Hematopoietic multipotent progenitor cell treated with erythropoietin and hydrocortisone succinate and interleukin-3 and kit ligand, for 4 days (in vitro differentiated cells): ENCODE measurements at places on chromosomes 5 and 9.
A peak's percentile ranks its signal among the peaks of the same experiment; 100 is the strongest.

- no peak for DNase-seq
These were observed 2.9 kb upstream of the CAVIN4 start for GRCh38 chr9:100575006-100575405.

DNA sequence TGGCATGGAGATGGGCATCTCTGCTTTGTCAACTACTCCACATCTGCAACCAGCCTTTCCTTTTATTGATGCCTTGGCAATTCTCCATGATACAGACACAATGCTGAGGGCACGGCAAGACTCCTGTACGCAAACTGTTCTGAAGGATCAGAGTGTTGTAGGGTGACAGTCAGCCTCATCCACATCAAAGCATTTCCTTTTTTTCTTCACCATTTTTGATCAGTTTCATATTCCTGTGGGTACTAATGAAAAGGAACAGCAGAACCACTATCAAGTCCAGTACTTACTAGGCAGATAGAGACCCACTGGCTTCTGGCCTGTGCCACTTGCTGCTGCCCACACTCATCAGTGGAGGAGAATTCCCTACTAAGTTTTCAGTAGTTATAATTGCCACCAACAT, 181.6 kb downstream of the PALM2AKAP2 start:
- DNase-seq, result no peak

DNA sequence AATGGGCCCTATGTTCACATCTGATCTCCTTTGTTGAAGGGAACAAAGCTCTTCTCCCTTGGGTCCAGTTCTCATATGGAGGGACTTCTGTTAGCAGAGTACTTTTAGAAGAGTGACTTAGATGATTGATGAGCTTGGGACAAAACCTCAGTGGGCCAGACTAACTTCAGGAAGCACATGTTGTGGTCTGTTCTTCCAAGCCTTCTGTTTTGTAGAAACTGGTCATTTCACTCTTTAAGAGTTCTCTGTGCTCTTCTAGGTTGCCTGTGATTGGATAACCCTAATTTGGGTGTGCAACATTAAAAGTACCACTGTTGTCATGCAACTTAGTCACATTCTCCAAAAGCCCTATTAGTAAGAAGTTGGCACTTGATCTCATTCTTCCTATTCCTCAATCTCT, 183.5 kb upstream of the ACO1 start:
- DNase-seq, result peak; percentile 78

DNA sequence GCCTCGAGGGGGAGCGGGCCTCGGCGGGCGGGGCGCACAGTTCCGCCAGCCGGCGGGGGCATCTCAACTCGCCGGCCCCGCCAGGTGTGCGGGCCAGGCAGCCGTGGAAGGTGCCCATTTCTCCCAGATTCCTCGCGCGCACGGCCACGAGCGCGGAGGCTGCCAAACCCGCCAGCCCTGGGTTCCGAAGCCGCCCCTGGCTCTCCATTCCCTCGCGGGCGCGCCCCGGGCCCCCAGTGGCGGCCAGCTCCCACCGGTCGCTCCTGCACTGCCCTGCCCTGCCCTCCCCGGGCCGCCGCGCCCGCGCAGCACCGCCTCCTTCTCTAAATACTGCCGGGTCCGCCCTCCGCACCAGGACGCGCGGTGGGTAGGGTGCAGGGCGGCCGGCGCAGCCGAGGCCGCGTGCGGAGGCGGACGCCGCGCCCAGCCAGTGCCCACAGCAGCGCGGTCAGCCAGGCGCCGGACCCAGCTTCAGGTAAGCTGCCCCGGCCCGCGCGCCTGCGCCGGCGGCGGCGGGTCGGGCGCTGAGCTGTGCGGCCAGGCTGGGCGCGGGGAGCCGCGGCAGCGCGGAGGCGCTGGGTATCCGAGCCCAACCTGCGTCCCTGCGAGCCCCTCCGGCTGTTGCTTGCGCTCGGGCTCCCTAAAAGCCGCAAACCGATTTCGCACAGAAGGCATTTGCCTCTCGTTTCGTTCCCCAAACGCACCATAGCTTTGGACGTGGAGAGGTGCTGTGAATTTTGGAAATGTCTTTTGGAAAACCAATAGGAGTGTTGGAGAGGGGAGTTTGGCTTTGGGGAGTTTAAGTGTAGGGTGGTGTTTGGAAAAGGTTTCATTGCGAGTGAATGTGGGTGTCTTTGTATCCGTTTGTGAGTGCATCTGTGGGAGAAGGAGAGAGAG, at the start of gene TMEM171:
TSS of gene TMEM171 (plus strand) at position 354 of the 897 bp plus-strand sequence. CDS start 2,799 bp downstream, outside the sequence.
- DNase-seq, result peak; percentile 33

GRCh38 chr9:112076814-112077213, 98.3 kb downstream of the SUSD1 start:
- no peak for DNase-seq

- no peak for DNase-seq
These were observed 1521.6 kb downstream of the MAT2B start for GRCh38 chr5:165026971-165027370.

GRCh38 chr9:129482521-129483414, 138.1 kb downstream of the C9orf50 start:
- DNase-seq, result peak; percentile 41

GRCh38 chr9:93865716-93866115, 89.4 kb downstream of the BARX1 start:
- DNase-seq, result no peak

GRCh38 chr9:9799287-9799686, 813.5 kb downstream of the PTPRD start:
- DNase-seq, result no peak

GRCh38 chr5:8870959-8871355, 674.9 kb downstream of the SEMA5A start:
- DNase-seq, result no peak

DNA sequence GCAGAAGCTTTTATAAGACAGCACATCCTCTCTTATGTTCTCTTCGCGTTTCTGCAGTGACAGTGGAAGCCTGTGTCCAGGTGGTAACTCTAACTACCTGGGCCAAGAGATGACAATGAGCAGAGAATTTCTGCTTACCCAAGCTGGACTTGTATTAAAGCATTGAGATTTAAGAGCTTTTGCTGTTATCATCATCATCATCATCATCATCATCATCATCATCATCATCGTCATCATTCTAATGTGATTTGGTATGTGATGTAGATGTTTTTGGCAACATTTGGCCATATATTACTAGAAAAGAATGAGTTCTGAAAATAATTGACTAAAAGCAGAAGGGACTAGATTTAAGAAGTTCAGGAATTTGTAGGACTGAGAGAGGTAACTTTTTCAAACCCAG, 401.3 kb downstream of the BRINP1 start:
- no peak for DNase-seq

GRCh38 chr9:37141015-37141414, 20.6 kb downstream of the ZCCHC7 start:
- no peak for DNase-seq

GRCh38 chr9:12958708-12959107, 183.9 kb downstream of the LURAP1L start:
- DNase-seq, result no peak

GRCh38 chr5:110590187-110590586, 136.3 kb downstream of the TMEM232 start:
- DNase-seq, result peak; percentile 34

DNA sequence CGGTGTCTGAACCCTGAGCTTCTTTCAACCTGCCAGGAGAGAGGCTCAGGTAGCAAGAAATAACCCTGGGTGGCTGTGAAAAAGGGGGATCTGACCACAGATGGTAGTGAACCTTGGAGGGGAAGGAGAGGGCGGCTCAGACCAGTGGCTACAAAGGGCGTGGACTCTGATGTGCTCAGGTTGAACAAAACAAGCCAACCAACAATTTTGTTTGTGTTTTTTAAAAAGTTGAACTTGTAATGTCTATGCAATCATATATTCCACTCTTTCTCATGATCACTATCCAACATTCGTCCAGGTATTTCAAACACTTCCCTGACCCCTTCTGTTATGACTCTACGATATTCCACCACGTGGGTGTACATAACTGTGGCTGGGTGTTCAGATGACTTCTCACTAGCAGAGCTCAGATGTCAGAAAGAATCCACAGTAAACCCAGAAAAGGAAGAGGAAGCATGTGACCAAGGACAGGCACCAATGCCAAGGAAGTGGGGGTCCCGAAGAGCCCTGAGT, 20.0 kb downstream of the PTPN3 start:
- DNase-seq, result no peak

GRCh38 chr9:133221177-133221809, 12.2 kb upstream of the OBP2B start:
- no peak for DNase-seq

- DNase-seq, result no peak
These were observed 36.3 kb upstream of the GFPT2 start for GRCh38 chr5:180389252-180390101.

DNA sequence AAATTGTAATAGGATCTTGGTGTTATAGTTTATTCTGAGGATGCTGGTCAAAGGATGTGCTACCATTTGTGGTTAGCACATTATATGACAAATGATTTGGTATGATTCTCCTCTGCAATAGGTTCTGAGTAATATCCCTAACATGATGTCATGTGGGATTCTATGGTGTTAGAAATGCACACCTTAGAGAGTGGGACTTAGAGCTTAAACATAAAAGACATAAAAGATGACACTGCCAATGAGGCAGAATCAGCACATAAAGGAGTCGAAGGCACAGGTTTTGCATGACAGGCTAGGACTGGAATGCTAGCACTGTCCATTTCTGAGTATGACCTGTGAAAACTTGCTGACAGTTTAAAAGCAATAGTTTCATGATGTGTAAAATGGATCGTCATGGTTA, 100.4 kb downstream of the OSTF1 start:
- no peak for DNase-seq

DNA sequence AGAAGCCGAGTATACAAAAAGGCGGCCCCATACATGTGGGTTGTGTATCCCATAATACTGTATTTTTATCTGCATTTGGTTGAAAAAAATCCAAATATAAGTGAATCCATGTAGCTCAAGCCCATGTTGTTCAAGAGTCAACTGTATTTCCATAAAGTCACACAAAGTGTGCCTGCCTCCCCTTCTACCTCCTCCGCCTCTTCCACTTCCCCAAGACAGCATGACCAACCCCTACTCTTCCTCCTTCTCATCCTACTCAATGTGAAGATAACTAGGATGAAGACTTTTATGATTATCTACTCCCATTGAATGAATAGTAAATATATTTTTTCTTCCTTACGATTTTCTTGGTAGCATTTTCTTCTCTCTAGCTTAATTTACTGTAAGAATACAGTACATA, 92.7 kb downstream of the RFX3 start:
- DNase-seq, result no peak

DNA sequence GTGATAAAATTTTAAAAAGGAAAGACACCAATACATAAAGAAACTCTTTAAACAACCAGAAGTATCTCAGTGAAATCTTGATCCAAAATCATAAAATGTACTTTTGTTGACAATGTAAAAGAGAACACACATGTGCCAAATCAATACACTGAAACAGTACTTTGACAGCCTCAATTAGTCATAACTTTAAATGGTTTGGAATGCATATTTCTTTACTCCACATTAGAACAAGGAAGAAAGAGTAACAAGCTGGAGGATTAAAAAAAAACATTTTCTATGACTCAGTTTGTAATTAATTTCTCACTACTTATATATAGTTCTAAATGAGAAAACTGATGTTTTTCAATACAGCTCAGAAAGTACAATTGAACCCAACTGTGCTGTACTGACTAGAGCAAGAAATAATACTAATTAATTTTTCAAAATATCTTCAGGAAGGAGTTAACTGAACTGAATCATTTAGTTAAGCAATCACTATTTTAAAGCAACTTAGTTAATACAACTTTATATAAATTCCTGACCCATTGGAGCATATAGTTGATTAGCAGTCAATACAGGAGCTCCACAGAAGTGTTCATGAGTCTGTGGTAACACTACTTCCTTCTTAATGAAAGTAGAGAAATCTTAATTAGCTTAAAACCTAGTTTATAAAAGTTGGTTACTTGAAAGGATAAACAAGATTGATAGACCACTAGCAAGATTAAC, 101.0 kb downstream of the NR3C1 start:
- DNase-seq, result no peak

DNA sequence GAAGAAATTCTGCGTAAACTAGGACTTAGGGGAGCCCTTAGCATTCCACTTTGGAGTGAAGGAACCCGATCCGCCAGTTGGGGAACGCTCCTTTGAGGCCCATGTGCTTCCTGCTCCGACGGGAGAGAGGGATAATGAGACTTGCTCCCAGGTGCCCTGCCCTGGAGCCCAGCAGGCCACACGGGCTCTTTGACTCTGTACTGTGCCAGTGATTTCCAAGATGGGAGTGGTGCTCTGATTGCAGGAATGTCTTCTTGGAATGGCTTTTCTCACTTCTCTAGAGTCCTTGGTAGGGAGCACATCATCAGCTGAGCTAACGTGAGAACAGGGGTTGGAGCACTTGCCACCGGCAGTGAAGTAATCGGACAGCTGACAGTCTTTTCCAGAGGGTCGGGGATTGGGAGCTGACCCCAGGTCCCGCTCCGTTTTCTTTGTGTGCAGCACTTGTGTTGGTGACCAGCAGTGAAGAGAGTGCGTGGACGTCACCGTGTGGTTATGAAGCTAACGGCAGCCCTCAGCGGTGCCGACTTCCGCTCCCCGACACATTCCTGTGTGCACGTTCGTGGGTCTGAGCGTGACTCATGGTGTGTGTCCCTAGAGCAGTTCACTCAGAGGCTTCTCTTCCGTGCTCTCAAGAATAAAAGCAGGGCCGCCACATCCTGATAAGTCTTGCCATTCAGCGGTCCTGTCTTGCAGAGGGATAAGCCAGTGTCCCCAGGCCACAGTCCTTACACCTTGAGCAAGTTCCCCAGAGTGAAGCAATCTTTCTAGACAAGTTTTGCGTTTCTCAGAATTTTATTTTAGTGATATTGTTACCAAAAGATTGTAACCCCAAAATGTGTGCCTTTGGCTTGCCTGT, 25.6 kb downstream of the ABL1 start:
- peak; percentile 50 for DNase-seq

GRCh38 chr9:136198605-136199083, 6.3 kb downstream of the LHX3 start:
- DNase-seq, result peak; percentile 37

GRCh38 chr9:96655198-96655851, at the start of gene PRXL2C:
Gene PRXL2C, minus strand, starts transcription at chr9:96655317. Its CDS starts 36 bp downstream, at chr9:96655281.
- DNase-seq, result peak; percentile 84

DNA sequence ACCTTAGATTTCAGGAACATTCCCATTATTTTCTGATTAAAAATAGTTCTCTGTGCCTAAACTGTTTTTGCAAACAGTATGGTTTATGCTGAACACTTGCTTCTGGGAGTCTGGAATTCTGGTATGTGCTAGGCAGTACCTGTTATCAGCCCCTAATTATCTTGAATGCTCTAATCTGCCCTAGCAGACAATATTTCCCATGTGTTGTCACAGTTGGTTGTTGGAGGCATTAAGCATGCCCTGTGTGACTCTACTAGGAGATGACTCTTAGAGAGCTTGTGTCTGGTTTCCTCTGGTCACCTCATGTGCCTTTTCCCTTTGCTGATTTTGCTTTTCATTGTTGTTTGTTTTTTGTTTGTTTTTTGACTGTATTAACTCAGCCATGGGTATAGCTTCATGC, 36.6 kb downstream of the UHRF2 start:
- peak; percentile 13 for DNase-seq

DNA sequence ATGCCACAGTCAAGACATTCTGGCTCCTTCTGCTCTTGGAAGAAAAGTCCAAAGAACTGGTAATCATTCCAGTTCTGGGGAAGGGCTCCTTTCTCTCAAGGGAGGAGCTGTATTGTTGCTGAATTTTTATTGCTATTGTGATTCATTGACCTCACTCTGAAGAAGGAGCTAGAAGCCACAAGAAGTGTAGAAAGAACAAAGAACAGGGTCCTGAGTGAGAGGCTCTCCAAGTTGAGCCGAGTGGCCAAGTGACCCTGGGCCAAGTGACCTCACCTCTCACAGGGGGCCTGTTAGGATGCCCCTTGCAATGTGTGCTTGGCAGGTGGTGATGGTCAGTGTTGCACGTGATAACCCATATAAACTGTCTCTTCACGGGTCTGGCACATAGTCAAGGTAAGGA, 173.3 kb downstream of the FGF18 start:
- DNase-seq, result no peak

- DNase-seq, result no peak
These were observed 113.8 kb downstream of the ALDH1A1 start for GRCh38 chr9:72839085-72839484.
